ENCODE measurements at places on chromosomes 6 and 20.

DNA sequence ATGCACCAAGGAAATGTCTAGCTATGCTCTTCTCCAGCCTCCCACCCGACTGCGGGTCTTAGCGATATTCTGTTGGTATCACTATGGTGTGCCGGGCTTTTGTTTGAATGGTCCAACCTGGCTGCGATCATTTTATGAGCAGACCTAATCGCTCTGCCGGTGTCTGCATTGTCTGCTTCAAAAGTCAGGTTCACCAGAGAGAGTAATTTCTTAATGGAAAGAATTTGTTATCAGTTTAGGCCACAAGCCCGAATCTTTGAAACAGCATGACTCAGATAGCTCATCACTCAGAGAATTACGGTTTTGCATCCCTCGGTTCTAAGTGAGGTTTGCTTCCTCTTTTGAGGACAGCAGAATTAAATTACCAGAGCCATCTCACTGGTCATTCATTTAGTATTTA is 521.0 kb upstream of the ARID1B start:
- no peak for DNase-seq

DNA sequence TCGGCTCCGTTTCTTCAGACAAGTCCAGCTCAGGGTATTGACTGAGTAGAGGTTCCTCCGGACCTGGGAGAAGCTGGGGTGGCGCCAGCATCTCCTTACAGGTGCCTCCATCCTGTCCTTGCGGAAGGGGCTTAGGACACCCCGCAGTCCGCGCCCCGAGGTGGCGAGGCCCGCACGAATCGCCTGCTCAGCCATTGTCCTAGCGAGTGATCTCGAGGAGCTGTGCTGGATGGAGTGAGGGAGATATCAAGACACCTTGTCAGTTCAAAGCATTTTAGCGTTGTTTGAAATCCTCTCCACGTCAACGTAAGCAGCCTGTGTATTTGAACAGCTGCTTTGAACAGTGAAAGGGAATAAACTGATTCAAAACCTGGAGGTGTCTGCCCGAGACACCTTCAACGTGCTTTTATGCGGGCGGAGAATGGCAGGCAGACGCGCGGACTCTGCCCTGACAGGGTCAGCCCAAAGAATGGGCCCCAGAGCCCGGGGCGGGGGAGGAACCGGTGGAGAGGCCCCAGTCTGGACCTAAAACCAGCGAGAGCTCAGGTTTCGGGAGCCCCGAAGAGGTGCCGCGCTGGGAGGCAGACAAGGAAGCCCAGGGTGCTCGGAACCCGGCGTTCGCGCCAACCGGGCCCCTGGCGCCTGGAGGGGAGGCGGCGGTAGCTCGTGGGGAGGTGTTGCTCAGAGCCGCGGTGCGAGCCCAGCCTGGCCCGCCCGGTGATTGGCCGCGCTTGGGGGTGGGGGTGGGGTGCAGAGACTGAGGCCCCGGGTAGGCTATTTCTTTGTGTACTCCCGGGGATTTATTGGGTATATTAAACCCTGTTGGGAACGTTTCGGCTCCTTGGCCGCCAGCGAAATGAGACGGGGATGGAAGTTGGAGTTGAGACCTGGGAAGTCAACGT is 3.1 kb upstream of the POU3F2 start:
- no peak for DNase-seq

DNA sequence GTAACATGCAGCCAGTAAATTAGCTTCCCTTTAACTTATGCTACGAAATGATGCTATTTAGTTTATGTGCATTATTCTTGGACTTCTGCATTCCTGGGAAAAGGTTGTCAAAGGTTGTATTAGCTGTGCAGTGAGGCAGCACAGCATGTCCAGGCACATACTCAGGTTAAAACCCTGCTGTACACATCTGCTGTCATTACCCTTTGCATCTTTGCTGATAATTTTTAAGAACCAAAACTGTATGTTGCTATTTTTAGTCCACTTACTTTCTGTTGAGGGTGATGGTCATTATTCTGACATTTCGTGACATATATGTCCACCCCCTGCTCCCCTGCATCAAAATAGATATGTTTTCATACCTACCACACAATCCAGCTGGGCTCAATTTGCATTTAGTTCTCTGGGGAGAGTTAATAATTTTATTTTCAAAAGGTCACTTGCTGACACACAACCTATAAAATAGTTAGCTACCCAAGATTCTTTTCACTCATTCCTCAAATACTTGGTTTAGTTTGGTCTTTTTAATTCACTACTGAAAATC is 142.5 kb upstream of the SPACA1 start:
- DNase-seq, result no peak

DNA sequence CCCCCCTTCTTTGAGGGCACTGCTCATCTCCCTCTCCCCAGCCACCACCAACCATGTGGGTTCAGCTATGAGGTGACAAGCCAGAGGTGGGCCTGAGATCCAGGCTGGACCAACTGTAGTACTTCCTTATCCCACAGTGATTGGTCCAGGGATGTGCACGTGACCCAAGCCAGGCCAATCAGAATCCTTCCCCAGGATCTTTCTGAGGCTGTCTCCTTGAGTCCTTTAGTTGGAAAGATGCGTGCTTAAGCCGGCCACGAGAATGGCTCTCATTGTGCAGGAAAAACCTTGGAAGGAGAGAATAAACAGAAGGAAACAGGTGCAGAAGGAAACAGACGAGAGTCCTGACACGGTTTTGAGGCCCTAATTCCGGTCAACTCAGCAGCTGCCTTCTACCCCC is 39.2 kb downstream of the ZC3H12D start:
- DNase-seq, result no peak

DNA sequence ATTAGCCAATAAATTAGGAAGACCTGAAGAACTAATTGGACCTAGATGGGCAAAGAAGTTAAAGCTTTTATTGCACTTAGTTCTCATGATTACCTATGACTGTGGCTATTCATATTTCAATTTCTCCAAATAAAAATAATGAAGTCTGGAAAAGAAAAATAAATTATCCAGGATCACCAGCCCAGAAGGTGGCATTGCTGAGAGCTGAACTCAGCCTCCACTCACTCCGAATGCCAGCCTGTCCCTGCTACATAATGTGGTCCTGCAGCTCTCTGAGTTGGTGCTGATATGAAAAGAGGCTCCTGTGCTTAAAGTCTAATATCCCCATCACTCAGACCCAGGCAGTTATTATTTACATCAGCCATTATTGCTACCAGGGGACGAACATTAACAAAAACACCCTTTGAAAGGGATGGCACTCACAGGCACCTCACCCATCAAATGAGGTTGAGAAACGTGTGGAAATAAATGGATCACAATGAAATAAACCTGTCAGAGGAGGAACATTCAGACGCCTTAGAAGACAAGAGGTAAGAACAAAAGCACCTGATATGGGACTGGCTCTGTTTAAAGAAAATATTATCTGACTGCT is 649.7 kb upstream of the CHD6 start:
- DNase-seq, result no peak

GRCh38 chr6:40754461-40755045 is 167.4 kb upstream of the LRFN2 start:
- no peak for DNase-seq

DNA sequence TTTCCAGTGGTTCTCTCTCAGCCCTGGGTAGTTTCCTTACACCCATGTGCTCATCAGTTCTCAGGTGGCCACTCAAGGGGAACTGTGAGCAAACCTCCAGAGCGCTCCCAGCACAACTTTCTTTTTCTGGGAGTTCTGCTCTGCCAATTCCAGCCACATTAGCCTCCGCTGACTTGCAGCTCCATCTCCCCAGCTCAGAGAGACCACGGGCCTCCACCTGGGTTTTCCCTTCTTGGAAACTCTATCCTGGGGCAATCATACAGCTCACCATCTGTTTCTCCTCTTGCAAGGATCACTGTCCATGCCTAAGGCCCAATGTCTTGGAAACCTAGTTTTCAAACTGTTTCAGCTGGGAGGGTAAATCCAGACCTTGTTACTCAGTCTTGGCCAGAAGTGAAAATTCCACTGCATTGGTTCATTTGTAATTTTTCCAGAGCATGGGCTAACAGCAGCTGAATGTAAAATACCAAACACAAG is 129.9 kb downstream of the EYA2 start:
- no peak for DNase-seq

- DNase-seq, result no peak
Measured at GRCh38 chr6:52063584-52064344, 23.6 kb downstream of the PKHD1 start.

GRCh38 chr20:8853805-8854338 is 215.0 kb upstream of the PLCB4 start:
- DNase-seq, result no peak

GRCh38 chr20:6818033-6818808 is 50.7 kb downstream of the BMP2 start:
- no peak for DNase-seq

DNA sequence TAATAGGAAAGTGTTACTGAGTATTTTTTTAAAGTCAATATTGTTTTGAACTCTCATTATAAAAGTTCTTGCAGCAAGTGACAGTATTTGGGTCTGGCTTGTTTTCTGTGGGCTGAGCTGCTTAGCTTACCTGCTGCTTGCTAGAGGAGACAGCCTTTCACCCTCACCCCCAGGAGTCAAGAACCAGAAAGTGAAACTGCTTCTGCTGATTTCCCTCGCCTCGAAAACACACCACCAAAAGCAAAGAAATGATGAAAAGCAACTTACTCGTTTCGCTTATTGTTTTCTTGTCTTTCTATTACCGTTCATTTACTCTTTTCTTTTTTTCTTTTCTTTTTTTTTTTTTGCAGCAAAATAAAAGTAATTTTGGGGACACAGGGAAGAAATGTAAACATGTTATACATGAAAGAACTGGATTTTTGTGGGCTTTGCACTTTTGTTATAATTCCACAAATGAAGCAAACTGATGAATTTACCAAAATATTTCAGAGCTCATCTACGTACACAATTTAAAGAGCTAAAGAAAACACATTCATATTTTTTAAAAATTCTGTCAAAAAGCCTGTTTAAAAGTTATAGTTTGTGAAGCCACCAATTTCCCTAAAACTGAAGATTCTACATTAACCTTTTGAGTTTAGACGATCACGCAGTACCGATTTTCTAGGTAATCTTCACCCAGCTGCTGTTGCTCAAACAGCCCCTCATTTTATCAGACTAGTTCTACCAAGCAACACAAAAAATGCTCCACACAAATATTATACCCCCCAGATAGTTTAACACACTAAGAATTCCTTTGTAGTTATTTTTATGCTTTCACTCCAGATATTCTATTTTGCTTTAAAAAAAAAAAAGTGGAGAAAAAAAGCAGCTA is 1.7 kb downstream of the SCML4 start:
- DNase-seq, result no peak

GRCh38 chr6:1387538-1387875 is 1.9 kb upstream of the FOXF2 start:
- no peak for DNase-seq

GRCh38 chr6:1724616-1725015 is 114.9 kb downstream of the FOXC1 start:
- DNase-seq, result no peak

DNA sequence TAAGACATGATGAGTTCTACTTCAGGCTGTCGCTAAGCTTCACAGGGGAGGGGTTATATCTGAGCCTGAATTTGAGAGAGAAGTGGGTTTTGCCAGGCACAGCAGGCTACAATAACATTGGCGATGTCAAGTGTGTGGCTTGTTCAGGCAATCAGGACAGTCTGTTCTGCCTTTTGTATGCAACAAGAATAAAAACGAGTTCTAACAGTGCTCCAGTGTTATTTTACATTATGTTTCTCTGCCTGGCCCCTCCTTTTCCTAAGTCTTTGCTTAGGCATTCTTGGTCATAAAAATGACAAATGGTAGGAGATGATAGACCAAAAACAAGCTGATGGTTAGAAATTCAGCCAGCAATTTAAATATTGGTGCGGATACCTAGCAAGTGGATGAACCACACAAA is 26.8 kb downstream of the PAQR8 start:
- no peak for DNase-seq

GRCh38 chr6:99852031-99852430 is 142.0 kb downstream of the MCHR2 start:
- DNase-seq, result no peak

DNA sequence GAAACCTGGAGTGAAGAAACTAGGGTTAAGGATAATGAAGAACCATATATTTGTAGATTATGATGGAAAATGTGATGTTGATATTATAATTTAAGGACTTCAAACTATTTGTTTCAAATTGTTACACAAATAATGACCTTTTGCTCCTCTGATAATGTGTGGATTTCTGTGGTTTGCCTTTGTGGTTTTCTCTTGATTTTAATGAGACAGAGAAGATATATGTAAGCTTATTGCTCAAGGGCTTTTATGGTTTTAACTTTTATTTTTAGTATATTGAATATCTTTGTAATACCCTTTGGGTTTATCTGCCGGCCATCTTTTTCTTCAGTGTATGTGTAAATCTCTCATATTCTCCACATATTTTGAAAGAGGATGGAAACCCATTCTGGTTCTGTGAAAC is 362.3 kb downstream of the RIMS1 start:
- DNase-seq, result no peak

DNA sequence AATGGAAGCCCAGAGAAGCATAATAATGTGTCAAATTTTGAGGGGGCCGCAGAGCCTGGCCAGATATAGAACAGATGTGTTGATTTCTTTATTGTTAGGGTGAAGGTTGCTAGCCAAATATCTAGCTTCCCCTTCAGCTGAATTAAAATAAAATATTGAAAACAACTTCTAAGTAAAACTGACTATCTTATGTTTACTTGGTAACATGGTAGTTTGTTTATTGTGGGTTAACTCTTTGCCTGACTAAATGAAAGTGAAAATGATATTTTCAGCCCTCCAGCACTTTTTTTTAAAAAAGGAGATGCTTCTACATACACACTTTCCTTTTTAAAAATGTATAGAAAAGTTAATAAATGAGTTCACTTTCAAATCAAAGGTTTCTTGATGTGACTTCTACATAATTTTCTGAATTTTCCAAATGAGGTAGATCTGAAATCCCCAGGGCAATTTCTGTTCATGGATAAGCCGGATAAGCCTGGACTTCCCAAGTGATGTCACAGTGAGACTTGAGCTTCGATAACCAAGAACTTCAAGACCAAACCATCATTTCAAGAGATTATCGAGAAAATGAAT is 172.1 kb upstream of the OLIG3 start:
- no peak for DNase-seq

DNA sequence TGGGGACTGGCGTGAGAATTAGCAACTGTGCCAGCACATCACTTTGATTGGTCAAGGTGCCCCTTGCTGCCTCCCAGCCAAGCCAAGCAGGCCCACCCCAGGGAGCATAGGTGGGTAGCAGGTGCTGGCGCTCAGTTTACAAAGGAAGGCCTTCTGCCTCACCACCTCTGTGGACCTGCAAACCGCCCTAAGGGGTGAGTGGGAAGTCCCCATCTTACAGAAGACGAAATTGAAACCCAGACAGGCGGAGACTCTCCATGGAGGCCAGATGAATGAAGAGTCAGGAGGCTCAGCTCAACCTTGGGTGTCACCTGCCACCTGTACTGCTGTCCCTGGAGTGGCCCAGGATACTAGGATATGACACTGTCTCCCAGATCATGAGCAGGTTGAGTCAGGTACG is 21.5 kb upstream of the MAS1L start:
- no peak for DNase-seq

GRCh38 chr20:8435285-8436035 is 303.4 kb downstream of the PLCB1 start:
- no peak for DNase-seq

GRCh38 chr6:92577077-92577719 is 842.2 kb downstream of the EPHA7 start:
- no peak for DNase-seq

- DNase-seq, result no peak
Measured at GRCh38 chr6:130670142-130670541, 157.1 kb upstream of the SMLR1 start.

GRCh38 chr6:52115891-52116604 is 28.6 kb upstream of the PKHD1 start:
- no peak for DNase-seq
